SJCRH30 (cell line): ENCODE measurements at places on chromosomes 1 and 21. TPM values are rescaled to one million over a fixed set of nuclear protein-coding genes. Genes with fewer than 3 reads are reported as not detected.

GRCh38 chr1:156146769-156147405 is 6.5 kb upstream of the SEMA4A start:
- H3K4me1 ChIP-seq = peaks cover 15% of the 10 kb centered on the region
- H3K27me3 ChIP-seq = peaks cover 4% of the 10 kb centered on the region; the same call in 1 of the 2 replicates
- DNase-seq = no peak
- no peaks in the 10 kb centered on the region for H3K36me3 ChIP-seq
- peak overlapping the region; percentile 26 for H3K4me3 ChIP-seq

DNA sequence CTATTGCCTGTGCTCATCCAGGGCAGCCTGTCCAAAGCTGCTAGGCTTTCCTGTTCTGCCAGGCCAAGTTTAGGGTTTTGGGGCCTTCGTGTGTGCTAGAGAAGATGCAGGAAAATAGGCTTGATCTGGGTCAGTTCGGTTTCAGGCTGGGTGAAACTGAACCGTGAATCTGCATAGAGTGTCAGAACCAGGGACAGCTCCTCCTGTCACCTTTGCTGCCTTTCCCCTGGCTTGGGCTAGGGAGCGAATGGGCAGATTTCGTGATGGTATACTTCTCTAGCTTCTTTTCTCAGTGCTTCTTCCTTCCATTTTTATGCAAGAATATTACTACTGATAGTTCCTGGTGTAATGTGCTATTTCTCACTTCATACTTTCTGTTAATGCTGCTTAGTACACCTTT is 6.0 kb upstream of the AGO1 start:
- H3K4me1 ChIP-seq = no peaks in the 10 kb centered on the region
- H3K27me3 ChIP-seq = no peaks in the 10 kb centered on the region
- peak; percentile 21 for DNase-seq
- no peaks in the 10 kb centered on the region for H3K36me3 ChIP-seq
- H3K27ac ChIP-seq = no peak overlapping the region

DNA sequence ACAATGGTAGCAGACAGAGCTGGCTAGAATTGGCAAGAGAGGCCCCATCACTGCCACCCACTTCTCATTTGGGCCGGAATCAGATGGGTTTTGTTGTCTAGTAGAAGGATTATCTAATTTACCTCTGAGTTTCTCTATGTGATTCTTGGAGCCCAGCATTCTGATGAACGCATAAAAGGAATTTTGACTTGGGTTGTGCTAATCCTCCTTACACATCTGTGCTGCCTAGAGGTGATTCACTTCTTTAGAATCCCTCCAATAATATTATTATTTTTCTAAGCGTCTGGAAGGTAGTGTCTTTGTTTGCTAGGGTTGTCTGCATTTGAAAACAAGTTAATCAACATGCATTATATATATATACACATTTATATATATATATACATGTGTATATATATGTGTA is 118.1 kb downstream of the RUNX1 start:
- H3K4me3 ChIP-seq = no peak overlapping the region
- no peaks in the 10 kb centered on the region; the same call in 1 of the 2 replicates for H3K36me3 ChIP-seq
- H3K27ac ChIP-seq = no peak overlapping the region
- H3K4me1 ChIP-seq = peaks cover 7% of the 10 kb centered on the region
- no peaks in the 10 kb centered on the region for H3K27me3 ChIP-seq

DNA sequence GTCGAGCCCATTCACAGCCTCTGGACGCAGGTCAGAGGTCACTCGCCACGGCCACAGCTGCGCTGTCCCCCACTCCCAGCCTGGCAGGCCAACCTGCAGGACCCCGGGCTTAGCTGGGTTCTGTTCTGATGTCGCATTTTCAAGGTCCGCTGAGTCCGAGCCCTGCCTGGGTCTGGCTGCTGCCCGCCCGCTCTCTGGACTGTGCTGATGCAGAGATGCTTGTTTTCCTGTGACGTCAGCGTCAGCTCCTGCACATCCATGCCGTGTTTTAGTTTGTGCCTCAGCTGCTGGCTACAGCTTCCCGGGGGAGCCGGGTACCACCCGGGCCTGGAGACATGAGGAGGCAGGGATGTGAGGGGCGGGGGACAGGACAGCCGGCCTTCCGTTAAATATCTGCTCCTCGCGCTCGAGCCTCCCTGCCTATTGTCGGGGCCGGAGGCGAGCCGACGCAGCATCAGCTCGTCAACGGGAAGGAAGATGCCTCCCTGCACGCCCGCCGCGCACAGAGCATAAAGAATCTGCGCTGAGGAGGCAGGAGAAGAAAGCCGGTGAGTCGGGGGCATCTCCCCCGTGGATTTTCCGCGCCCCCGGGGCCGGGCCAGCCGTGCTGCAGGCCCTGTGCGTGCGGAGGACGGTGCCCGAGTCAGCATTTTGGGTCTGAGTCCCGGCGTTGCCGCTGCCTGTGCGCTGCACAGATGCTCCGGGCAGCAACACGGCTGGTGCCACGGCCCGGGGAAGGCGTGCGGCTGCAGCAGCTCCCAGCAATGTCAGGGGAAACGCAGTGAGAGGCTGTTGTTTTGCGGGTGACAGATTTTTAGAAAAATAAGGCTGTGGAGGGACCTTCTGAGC is 23.4 kb downstream of the PRKCZ start:
- no peaks in the 10 kb centered on the region for H3K36me3 ChIP-seq
- peak; percentile 67 for DNase-seq
- no peak overlapping the region for H3K27ac ChIP-seq
- peaks cover 44% of the 10 kb centered on the region for H3K27me3 ChIP-seq
- no peaks in the 10 kb centered on the region for H3K4me1 ChIP-seq
- no peak overlapping the region for H3K4me3 ChIP-seq

DNA sequence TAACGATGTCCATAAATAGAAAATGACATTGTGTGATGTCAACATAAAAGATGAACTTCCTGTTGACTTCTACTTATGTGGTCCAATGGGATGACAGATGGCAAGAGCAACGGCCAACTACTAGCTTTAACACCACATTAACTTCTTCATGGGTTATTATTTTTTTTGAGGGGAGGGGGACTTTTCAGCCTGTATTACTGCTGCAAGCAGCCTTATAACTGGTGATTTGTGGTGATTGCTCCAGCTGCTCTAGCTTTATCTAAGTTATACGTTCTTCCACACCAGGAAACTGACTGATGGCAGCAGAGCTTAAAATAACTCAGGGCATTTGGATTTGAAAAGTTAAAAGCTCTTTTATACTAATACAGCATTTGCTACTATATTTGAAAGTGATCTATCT is 228.8 kb upstream of the B3GALT2 start:
- no peak for DNase-seq
- no peak overlapping the region for H3K4me3 ChIP-seq
- H3K36me3 ChIP-seq = no peaks in the 10 kb centered on the region
- H3K27ac ChIP-seq = no peak overlapping the region
- H3K27me3 ChIP-seq = no peaks in the 10 kb centered on the region

GRCh38 chr1:154466921-154467417 is 35.0 kb upstream of the TDRD10 start:
- H3K4me1 ChIP-seq = peaks cover 14% of the 10 kb centered on the region; the same call in 1 of the 2 replicates
- H3K36me3 ChIP-seq = no peaks in the 10 kb centered on the region

GRCh38 chr1:215292932-215293331 is 210.4 kb downstream of the KCNK2 start:
- H3K27me3 ChIP-seq = no peaks in the 10 kb centered on the region
- H3K36me3 ChIP-seq = no peaks in the 10 kb centered on the region
- H3K4me3 ChIP-seq = no peak overlapping the region
- no peaks in the 10 kb centered on the region for H3K4me1 ChIP-seq

- no peaks in the 10 kb centered on the region for H3K27me3 ChIP-seq
- H3K4me1 ChIP-seq = no peaks in the 10 kb centered on the region
- H3K4me3 ChIP-seq = no peak overlapping the region
- H3K27ac ChIP-seq = no peak overlapping the region
- peaks cover 14% of the 10 kb centered on the region for H3K36me3 ChIP-seq
These were observed 9.8 kb downstream of the IFNGR2 start for GRCh38 chr21:33412832-33413519.

- H3K36me3 ChIP-seq = peaks cover 5% of the 10 kb centered on the region; the same call in 1 of the 2 replicates
- DNase-seq = no peak
- H3K27me3 ChIP-seq = no peaks in the 10 kb centered on the region
- peak overlapping the region; percentile 66 for H3K27ac ChIP-seq
These were observed 716 bp downstream of the INAVA start for GRCh38 chr1:200895443-200895789.

DNA sequence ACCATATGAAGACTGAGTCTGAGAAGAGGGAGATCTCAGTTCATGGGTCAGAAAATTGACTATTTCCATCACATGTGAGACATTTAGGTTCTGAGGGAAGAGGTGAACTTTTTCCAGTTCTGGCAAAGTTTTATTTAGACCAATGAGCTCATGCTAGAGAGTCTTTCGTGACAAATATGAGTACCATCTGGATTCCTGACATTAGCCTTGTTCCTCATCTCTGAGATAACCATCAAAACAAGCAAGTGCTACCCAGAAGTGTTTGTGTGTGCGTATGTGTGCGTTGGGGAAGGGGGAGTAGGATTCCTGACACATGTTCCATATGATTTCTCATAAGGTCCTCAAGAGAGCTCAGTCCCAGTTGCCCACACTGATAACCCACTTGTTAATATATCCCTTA is 120.6 kb downstream of the FASLG start:
- H3K4me3 ChIP-seq = no peak overlapping the region
- H3K27ac ChIP-seq = no peak overlapping the region
- no peaks in the 10 kb centered on the region for H3K4me1 ChIP-seq

DNA sequence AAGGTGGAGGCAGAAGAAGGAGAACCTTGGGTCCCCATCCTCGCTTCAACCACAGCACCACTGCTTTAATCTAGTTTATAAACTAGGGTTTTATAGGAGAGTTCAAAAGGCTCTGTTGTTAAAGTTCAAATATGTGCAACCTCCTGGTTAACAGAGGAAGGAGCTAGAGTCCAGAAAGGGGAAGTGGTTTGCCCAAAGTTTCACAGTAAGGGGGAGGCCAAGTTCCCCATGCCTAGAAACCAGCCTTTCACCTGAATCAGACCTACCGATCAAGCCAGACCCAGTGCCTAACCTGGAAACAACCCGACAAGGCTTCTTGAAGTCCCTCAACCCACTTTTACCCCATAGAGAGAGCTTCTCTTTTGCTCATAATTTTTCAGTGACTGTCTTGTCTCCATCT is 106.5 kb downstream of the PLPP3 start:
- H3K4me1 ChIP-seq = no peaks in the 10 kb centered on the region
- H3K27ac ChIP-seq = no peak overlapping the region
- no peak overlapping the region for H3K4me3 ChIP-seq
- DNase-seq = no peak

DNA sequence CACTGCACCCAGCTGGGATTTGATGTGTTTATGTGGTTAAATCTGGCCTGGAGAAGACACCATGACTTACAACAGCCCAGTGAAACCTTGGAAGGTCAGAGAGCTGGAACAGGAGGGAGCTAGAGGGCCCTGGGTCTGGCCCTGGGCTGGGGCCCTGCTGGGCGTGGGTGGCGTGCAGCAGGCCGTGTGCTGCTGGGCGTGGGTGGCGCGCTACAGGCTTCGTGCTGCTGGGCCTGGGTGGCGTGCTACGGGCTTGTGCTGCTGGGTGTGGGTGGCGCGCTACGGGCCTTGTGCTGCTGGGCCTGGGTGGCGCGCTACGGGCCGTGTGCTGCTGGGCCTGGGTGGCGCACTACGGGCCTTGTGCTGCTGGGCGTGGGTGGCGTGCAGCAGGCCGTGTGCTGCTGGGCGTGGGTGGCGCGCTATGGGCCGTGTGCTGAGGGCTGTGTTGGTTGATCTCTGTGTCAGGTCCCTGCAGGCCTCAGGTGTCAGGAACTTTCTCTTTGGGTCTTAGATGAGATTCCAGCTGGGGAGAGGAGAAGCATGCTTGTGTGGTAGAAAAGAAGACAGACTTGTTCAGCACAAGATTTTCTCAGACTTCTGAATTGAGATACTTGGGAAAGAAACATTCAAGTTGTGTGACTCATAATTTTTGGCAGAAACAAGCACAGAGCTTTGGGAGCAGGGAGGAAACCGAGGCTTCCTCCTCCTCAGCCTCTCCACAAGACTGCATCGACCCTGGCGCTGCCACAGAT is 66.0 kb downstream of the COL18A1 start:
- H3K27me3 ChIP-seq = no peaks in the 10 kb centered on the region
- H3K27ac ChIP-seq = no peak overlapping the region
- no peaks in the 10 kb centered on the region for H3K36me3 ChIP-seq
- no peak overlapping the region for H3K4me3 ChIP-seq

- no peak overlapping the region for H3K27ac ChIP-seq
- no peaks in the 10 kb centered on the region for H3K36me3 ChIP-seq
- H3K27me3 ChIP-seq = no peaks in the 10 kb centered on the region
- peak overlapping the region; percentile 57 for H3K4me3 ChIP-seq
These were observed 17.7 kb downstream of the RAP1GAP start for GRCh38 chr1:21651214-21652042.

DNA sequence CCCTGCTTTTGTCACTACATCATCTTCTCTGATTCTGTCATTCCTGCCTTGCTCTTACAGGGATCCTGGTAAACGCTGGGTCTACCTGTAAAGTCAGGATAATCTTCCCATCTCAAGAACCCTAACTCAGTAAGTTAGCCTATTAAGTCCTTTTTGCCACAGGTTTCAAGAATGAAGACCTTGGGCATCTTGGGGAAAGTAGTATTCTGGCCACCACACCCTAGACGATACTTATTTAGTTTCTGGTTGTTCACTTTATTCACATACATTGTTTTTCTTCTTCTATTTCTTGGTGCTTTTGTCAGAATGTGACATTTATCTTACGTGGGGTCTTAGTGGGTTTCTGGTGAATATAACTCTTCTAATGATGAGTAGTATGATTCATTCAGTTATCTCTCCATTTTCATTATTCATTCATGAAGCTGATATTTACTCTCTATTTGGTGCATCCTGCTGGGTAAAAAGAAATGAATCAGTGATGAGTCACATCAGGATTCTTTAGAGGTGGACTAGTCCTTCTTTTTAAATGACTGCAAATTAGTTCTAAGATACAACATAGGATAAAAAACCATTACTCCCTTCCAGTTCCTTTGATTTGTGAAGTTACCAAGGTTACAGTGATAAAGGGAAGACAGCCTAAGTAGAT is 514.4 kb upstream of the B3GALT2 start:
- H3K27me3 ChIP-seq = no peaks in the 10 kb centered on the region
- H3K27ac ChIP-seq = no peak overlapping the region
- no peak for DNase-seq

DNA sequence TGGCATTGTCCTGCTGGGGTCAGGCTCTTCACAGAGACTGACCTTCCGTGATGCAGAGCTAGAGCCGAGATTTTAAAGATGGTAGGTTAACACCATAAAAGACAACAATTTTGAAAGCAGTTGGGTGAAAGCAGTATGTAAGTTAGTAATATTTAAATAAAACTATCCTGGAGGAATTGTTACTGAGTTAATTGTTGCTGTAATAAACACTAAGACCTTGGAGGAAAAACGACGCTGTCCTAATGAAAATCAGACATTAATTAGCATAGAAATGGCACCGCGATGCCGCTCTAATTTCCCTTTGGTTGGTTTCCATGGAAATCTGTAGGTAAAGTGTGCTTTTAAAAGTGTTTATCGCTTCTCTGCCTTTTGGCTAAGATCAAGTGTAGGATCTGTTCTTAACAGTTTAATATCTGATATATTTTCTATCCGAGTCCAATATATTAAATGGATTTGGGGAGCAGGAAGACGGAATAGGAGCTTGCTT is 745 bp upstream of the ANP32E start:
- peaks cover under 1% of the 10 kb centered on the region; the same call in 1 of the 2 replicates for H3K36me3 ChIP-seq
- no peaks in the 10 kb centered on the region for H3K4me1 ChIP-seq
- peak overlapping the region; percentile 86 for H3K27ac ChIP-seq
- H3K4me3 ChIP-seq = peak overlapping the region; percentile 77
- no peak for DNase-seq
- H3K27me3 ChIP-seq = no peaks in the 10 kb centered on the region

- DNase-seq = peak; percentile 50
- no peak overlapping the region for H3K4me3 ChIP-seq
- no peaks in the 10 kb centered on the region for H3K27me3 ChIP-seq
These were observed 96.4 kb downstream of the UBR4 start for GRCh38 chr1:19113697-19114092.

The NBPF26 gene
- total RNA-seq = 7.0 and 8.4 TPM in 2 replicates

The CITED4 gene
- total RNA-seq = not detected in 2 replicates

The POU3F1 gene
- total RNA-seq = 1.6 and 1.7 TPM in 2 replicates

The LRRN2 gene
- total RNA-seq = not detected in 2 replicates

The CFHR5 gene
- not detected in 2 replicates for total RNA-seq

The PCAT6 gene
- total RNA-seq = 0.24 TPM in 1 of 2 replicates, not detected in the other
